ENCODE measurements at places on chromosomes 12 and 14. TPM values are rescaled to one million over a fixed set of nuclear protein-coding genes. Genes with fewer than 3 reads are reported as not detected.

DNA sequence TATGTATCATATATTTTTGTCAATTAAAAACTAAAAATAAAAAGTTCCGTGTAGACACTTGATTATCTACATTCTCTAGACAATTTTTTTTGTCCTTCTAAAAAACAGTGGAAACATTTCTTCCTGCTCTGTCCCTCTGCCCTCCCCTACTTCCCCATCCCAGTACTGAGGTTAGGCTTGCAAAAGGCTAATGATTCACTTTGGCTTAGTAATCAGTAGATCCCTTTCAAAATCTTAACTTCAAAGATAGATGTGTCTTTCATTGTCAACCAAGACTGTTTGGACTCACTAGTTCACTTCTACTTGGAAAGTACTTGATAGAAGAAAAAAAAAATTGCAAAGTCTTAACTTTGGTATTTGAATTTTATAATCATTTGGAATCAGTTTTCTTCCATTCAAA, 3.8 kb downstream of the SETD3 start:
- DNase-seq: no peak

- DNase-seq: no peak
Measured at GRCh38 chr12:89977405-89978085, 268.9 kb upstream of the ATP2B1 start.

- DNase-seq: no peak
Measured at GRCh38 chr12:107393043-107393717, 292.4 kb upstream of the PWP1 start.

CLECL1 gene
- not detected for total RNA-seq

All from heart right ventricle (tissue), 16 donors.